ENCODE measurements at places on chromosomes 11 and 22. TPM values are rescaled to one million over a fixed set of nuclear protein-coding genes. Genes with fewer than 3 reads are reported as not detected.

Gene BLID
- 19.0 TPM for total RNA-seq

Gene XKR3
- total RNA-seq, result not detected

Gene OSM
- 3.9 TPM for total RNA-seq

- no peaks in the 10 kb centered on the region for H3K36me3 ChIP-seq
- no peaks in the 10 kb centered on the region for H3K27me3 ChIP-seq
- no peaks in the 10 kb centered on the region for H3K4me1 ChIP-seq
- no peak overlapping the region for H3K27ac ChIP-seq
- H3K4me3 ChIP-seq, result no peak overlapping the region
- peak; percentile 89 for DNase-seq
Measured at GRCh38 chr11:75547617-75548058, 14.4 kb upstream of the SERPINH1 start.

Measured in aorta (tissue), 5 donors.